ENCODE measurements at places on chromosomes 5 and 9.
A peak's percentile ranks its signal among the peaks of the same experiment; 100 is the strongest.

- DNase-seq, result no peak
Observed at GRCh38 chr5:60248901-60249300, 355.4 kb upstream of the PDE4D start.

GRCh38 chr5:62689599-62690368 is 111.2 kb downstream of the LRRC70 start:
- DNase-seq, result no peak

DNA sequence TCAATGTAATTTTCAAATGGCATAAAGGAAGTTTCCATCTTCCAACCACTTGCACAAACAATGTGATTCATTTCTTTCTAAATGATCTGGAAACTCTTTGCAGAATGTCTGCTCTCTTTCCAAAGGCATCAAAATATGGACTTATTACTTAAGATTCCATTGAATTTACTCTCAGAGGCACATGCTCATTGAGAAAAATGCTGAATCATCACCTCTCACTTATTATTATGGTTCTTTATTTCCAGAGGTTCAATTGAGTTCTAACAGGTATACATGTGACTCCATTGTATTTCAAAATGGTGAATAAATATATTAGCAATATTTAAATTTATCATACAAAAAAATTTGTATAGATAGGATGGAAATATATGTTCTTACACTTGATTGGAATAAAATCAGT is 1140.6 kb downstream of the EFNA5 start:
- no peak for DNase-seq

- no peak for DNase-seq
Observed at GRCh38 chr5:43195670-43196265, 3.7 kb downstream of the NIM1K start.

GRCh38 chr9:37977851-37978480 is 74.0 kb upstream of the SLC25A51 start:
- DNase-seq, result no peak

GRCh38 chr5:176906796-176907195 is 7.7 kb upstream of the HK3 start:
- DNase-seq, result no peak

- no peak for DNase-seq
Observed at GRCh38 chr9:98502976-98503325, 205.8 kb downstream of the GABBR2 start.

GRCh38 chr9:96327694-96328352 is 25.8 kb upstream of the HSD17B3 start:
- DNase-seq, result no peak

GRCh38 chr9:1939466-1939865 is 75.7 kb upstream of the SMARCA2 start:
- DNase-seq, result no peak

DNA sequence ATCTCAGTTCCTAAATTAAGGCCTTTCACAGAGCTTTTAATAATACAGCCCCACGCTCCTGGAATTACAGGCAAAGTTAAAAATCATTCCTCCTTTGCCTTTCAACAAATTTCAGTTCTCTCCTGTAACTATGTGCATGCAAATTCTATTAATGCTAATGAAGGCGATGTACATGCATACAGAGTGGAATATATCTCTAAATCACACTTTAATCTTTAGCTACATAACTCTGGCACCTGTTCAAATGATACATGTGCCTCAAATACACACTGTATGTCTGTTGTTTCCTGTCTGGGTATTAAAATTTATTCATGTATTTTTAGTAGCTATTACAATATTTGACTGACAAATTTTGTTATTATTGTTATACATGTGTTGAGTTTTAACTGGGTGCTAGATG is 30.8 kb downstream of the CETN3 start:
- peak; percentile 39 for DNase-seq

GRCh38 chr5:138641547-138642298 is 66.5 kb upstream of the HSPA9 start:
- peak; percentile 53 for DNase-seq

DNA sequence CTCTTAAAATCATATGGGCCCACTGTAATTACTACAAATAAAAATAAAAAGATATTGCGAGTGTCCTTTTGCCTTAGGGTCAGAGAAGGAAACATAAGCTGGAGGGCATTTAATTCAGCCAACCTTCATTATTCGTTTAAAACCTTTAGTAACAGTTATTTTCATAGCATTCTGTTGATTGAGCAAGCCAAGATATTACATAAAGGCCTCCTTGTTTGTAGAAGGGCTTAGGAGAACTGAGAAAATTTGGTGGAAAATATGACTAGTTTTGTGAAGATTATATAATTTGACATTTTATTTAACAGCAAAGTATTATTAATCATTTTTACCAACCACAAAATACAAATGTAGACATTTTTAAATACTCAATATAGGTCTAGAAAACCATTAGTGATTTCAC is 62.2 kb downstream of the COX7C start:
- DNase-seq, result no peak

GRCh38 chr5:137231540-137231939 is 267.6 kb downstream of the SPOCK1 start:
- DNase-seq, result no peak

- DNase-seq, result no peak
Observed at GRCh38 chr9:5608298-5609225, 20.3 kb upstream of the RIC1 start.

DNA sequence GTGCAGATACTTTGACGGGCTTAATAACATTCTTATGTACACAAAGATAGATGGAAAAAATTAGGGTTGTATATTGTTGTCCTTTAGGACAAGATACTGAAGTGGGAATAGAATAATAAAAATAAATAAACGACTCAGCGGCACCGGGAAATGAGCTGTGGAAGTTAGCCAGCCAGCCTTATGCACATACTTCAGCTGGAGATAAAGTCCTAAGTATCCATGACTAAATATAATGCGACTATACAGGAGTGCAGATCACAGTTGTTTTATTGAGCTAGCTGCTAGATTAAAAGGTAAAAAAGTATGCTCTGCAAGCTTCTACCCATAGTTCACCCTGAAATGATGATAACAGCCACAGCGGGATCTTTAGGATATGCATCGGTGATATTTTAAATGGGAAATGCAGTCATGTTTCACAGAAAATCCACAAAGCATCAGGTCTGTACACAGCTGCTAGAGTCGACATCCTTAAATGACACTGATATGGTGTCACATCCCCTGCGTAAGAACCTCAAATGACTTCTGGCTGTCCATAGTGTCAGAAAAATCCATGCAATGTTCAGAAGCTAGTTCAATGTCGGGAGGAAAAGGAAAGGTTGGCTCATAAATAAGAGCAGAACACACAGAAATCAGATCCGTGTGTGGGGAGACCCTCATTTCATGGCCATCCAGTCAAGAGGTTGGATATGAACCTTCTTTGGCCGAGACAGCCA is 392.8 kb upstream of the DAP start:
- DNase-seq, result no peak

- no peak for DNase-seq
Observed at GRCh38 chr9:109775516-109775915, 4.5 kb upstream of the PALM2AKAP2 start.

DNA sequence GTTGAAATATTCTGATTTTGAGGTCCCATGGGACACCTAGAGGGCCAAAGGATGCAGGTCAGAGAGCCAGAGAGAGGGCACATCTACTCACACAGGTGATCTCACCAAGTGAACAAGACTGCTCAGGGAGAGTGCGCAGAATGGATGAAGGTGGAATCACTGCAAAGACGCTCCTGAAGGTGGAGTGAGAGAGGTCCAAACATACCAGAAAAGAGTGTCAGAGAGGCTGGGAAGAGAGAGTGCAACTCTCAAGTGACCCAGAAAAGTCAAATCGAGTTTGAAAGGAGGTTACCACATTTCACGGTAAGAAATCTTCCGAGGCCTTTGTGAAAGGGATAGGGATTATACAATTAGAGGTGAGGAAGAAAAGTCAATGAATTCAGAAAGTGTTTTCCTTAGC is 173.4 kb downstream of the EPB41L4A start:
- no peak for DNase-seq

GRCh38 chr9:123164285-123164684 is 104.1 kb downstream of the STRBP start:
- DNase-seq, result no peak

DNA sequence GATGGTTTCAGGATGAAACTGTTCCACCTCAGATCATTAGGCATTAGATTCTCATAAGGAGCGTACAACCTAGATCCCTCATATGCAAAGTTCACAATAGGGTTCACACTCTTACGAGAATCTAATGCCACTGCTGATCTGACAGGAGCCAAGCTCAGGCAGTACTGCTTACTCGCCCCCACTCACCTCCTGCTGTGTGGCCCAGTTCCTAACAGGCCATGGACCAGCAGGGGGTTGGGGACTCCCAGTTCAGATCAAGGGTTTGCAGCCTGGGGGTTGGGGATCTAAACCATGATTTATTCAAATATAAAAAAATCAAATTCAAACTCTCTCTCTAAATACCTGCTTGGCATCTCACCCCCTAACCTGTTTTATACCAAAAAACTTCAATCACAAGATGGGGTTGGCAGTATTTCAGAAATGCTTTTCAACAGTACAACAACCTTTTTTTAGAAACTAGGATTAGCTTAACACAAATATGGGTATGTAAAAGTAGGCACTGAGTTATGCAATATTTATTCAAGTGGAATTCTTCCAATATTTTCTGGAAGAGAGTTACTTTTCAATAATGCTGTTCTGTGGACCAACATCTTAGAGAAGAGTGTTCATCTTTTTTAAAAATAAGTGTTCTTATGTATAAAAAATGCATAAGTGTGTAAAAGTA is 30.1 kb upstream of the SLC12A2 start:
- no peak for DNase-seq

GRCh38 chr9:123282362-123283047 is 14.1 kb upstream of the STRBP start:
- no peak for DNase-seq

GRCh38 chr5:120122703-120123102 is 341.4 kb upstream of the PRR16 start:
- DNase-seq, result no peak

- DNase-seq, result no peak
Observed at GRCh38 chr5:50744776-50745175, 78.3 kb downstream of the PARP8 start.

- DNase-seq, result no peak
Observed at GRCh38 chr9:126569036-126569435, 44.7 kb upstream of the LMX1B start.

DNA sequence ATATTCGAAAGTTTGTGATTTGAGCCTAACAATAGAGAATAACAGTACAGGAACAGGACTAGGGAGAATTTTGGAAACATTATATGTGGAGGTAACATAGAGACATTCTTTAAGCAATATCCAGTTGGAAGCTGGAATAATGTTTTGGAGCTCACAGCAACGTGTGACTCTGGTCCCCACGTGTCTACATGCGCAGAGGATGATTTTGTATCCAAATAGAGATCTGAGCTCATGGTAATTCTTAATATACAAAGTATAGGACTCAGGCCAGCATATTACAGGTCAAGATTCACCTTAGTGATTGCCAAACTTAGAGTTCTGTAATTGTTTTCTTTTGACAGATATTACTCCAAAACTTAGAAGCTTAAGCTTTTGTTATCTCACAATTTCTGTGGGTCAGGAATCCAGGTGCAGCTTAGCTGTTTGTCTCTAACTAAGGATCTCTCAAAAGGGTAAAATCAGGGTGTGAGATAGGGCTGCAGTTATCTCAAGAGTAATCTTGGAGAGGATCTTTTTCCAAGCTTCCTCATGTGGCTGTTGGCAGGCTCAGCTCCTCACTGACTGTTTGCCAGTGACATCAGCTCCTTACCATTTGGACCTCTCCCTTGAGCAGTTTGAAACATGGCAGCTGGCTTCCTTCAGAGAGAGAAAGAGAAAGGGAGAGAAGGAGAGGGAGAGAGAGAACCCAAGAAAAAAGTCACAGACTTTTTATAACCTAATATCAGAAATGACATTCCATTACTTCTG is 272.0 kb upstream of the ZNF462 start:
- DNase-seq, result no peak

- no peak for DNase-seq
Observed at GRCh38 chr9:136228107-136228875, 17.3 kb downstream of the QSOX2 start.

DNA sequence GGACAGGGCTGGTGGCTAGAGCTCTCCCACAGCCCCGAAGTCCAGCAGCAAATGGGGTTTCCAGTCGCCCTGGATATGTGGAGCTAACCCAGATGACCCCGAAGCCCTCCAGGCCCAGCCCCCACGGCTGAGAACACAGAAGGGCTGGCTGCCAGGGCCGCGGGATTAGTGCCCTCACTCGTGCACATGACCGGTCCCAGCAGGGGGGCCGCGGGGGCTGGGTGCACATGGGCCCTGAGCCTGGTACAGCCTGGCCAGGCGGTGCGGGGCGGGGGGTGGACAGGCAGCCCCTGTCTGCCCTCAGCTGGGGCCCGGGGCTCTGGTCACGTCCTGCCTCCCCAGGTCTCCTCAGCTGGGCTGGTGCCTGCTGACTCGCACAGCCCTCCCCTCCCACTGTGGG is 5.9 kb downstream of the SSNA1 start:
- DNase-seq, result no peak

- no peak for DNase-seq
Observed at GRCh38 chr9:128316421-128316820, 5.8 kb downstream of the TRUB2 start.

- no peak for DNase-seq
Observed at GRCh38 chr5:34450338-34450737, 205.8 kb upstream of the RAI14 start.

- DNase-seq, result no peak
Observed at GRCh38 chr5:175478008-175478383, 364 bp upstream of the SFXN1 start.

- no peak for DNase-seq
Observed at GRCh38 chr5:156706631-156707030, 143.5 kb upstream of the PPP1R2B start.

DNA sequence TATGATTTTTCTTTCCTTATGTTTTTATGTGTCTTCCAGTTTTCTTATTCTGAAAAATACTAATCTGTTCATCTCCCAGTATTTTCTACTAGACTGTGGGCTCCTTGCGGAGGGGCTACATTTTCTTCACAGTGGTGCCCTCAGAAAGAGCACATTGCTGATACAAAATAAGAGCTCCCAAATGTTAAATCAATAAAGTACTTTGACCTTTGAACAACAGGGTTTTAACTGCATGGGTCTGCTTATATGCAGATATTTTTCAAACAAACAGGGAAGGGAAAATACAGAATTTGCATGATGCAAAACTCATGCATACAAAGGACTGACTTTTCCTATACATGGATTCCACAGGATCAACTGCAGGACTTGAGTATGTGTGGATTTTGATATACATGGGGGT is 79.9 kb upstream of the ACO1 start:
- no peak for DNase-seq

- no peak for DNase-seq
Observed at GRCh38 chr9:38339496-38339895, 53.0 kb upstream of the ALDH1B1 start.

- DNase-seq, result no peak
Observed at GRCh38 chr9:124185413-124185812, 72.3 kb upstream of the NEK6 start.

- no peak for DNase-seq
Observed at GRCh38 chr5:120447706-120448239, 16.3 kb upstream of the PRR16 start.

- DNase-seq, result no peak
Observed at GRCh38 chr5:173237875-173238220, 2.8 kb upstream of the NKX2-5 start.

Measured in NCI-H1048 (cell line).